ENCODE measurements at places on chromosomes 6 and 20. TPM values are rescaled to one million over a fixed set of nuclear protein-coding genes. Genes with fewer than 3 reads are reported as not detected.
A peak's percentile ranks its signal among the peaks of the same experiment; 100 is the strongest.

GRCh38 chr6:157751547-157752200, 71.4 kb upstream of the SNX9 start:
- H3K27me3 ChIP-seq, result peaks cover 8% of the 10 kb centered on the region
- H3K4me3 ChIP-seq, result no peak overlapping the region
- no peaks in the 10 kb centered on the region for H3K36me3 ChIP-seq
- H3K4me1 ChIP-seq, result peaks cover 55% of the 10 kb centered on the region
- peak overlapping the region; percentile 70 for H3K27ac ChIP-seq
- DNase-seq, result no peak

GRCh38 chr6:170100046-170100445, 190.8 kb downstream of the DLL1 start:
- peaks cover 9% of the 10 kb centered on the region for H3K27me3 ChIP-seq
- no peak overlapping the region for H3K4me3 ChIP-seq
- H3K36me3 ChIP-seq, result no peaks in the 10 kb centered on the region
- H3K4me1 ChIP-seq, result no peaks in the 10 kb centered on the region
- no peak for DNase-seq

CPNE5 gene
- total RNA-seq, result 0.65 TPM

- H3K27ac ChIP-seq, result no peak overlapping the region
- H3K27me3 ChIP-seq, result no peaks in the 10 kb centered on the region
- no peaks in the 10 kb centered on the region for H3K4me1 ChIP-seq
- peaks cover 2% of the 10 kb centered on the region for H3K36me3 ChIP-seq
- no peak overlapping the region for H3K4me3 ChIP-seq
Measured at GRCh38 chr6:53251033-53251672, 97.6 kb downstream of the ELOVL5 start.

DNA sequence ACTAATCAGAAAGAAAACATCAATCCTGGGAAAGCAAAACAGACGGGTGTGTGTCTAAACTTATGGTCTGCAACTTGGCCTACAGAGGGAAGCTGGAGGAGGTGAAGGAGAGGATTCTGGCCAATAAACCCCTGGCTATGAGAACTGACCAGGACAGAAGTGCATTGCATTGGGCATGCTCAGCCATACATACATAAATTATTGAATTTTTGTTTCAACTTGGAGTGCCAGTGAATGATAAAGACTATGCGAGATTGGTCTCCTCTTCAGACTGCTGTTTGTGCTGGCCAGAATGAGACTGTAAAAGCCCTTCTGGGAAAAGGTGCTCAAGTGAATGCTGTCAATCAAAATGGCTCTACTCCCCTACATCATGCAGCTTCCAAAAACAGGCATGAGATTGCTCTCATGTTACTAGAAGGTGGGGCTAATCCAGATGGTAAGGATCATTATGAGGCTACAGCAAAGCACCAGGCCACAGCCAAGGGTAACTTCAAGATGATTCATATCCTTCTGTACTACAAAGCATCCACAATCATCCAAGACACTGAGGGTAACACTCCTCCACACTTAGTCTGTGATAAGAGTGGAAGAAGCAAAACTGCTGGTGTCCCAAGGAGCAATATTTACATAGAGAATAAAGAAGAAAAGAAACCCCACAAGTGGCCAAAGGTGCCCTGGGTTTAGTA, 17.4 kb downstream of the ADNP start:
- peaks cover 44% of the 10 kb centered on the region for H3K36me3 ChIP-seq
- peaks cover 59% of the 10 kb centered on the region for H3K4me1 ChIP-seq
- H3K4me3 ChIP-seq, result no peak overlapping the region
- H3K27ac ChIP-seq, result peak overlapping the region; percentile 59
- no peaks in the 10 kb centered on the region for H3K27me3 ChIP-seq

KCNQ2 gene
- total RNA-seq, result 0.26 TPM

DNA sequence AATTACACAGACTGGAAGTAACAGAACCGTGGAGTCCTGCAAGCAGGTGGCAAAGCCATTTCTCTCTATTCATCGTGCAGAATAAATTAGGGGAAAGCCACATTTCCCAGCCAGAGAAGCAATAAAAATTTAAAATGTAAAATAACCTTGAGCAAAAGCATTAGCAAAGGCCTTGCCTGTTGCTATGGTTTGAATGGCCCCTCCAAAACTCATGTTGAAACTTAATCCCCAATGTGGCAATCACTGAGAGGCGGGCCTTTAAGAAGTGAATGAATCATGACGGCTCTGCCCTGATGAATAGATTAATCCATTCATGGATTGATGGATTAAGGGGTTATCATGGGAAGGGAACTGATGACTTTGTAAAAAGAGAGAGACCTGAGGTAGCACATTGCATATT, 679.0 kb downstream of the PTPRT start:
- no peaks in the 10 kb centered on the region for H3K4me1 ChIP-seq
- DNase-seq, result no peak
- H3K36me3 ChIP-seq, result no peaks in the 10 kb centered on the region
- H3K4me3 ChIP-seq, result no peak overlapping the region

DNA sequence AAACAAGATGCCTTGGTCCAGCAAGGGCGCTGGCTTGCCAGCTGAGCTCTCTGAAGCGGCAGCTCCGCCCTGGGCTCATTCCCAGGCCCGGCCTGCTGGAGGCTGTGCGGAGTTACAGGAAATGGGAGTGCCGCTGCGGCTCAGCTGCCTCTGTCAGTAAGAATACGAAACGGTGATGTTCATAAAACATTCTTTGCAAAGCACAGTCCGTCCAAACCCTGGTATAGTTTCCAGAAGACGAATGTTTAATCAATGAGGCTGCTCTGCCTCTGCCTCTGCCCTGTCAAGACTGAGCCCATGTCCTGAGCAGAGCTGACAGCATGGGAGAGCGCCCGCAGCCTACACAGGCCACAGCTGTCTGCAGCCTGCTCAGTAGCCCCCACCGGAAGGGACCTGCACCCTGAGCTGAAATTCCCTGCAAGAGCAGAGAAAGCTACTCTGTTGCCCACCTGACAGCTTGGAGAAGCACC, 153.3 kb upstream of the SNX9 start:
- no peak overlapping the region for H3K27ac ChIP-seq
- H3K4me3 ChIP-seq, result no peak overlapping the region
- peaks cover 7% of the 10 kb centered on the region for H3K27me3 ChIP-seq
- peaks cover 14% of the 10 kb centered on the region for H3K4me1 ChIP-seq
- peak; percentile 65 for DNase-seq

- H3K4me1 ChIP-seq, result no peaks in the 10 kb centered on the region
- H3K27ac ChIP-seq, result no peak overlapping the region
- DNase-seq, result no peak
- H3K27me3 ChIP-seq, result no peaks in the 10 kb centered on the region
- H3K36me3 ChIP-seq, result no peaks in the 10 kb centered on the region
- no peak overlapping the region for H3K4me3 ChIP-seq
Measured at GRCh38 chr6:123855506-123855905, 51.8 kb downstream of the NKAIN2 start.

- peaks cover 62% of the 10 kb centered on the region for H3K4me1 ChIP-seq
- peaks cover 9% of the 10 kb centered on the region for H3K36me3 ChIP-seq
- H3K4me3 ChIP-seq, result peak overlapping the region; percentile 78
- DNase-seq, result peak; percentile 91
Measured at GRCh38 chr6:90413867-90414266, 117.2 kb upstream of the BACH2 start.

HLA-DRB1 gene
- total RNA-seq, result 14.2 TPM

DNA sequence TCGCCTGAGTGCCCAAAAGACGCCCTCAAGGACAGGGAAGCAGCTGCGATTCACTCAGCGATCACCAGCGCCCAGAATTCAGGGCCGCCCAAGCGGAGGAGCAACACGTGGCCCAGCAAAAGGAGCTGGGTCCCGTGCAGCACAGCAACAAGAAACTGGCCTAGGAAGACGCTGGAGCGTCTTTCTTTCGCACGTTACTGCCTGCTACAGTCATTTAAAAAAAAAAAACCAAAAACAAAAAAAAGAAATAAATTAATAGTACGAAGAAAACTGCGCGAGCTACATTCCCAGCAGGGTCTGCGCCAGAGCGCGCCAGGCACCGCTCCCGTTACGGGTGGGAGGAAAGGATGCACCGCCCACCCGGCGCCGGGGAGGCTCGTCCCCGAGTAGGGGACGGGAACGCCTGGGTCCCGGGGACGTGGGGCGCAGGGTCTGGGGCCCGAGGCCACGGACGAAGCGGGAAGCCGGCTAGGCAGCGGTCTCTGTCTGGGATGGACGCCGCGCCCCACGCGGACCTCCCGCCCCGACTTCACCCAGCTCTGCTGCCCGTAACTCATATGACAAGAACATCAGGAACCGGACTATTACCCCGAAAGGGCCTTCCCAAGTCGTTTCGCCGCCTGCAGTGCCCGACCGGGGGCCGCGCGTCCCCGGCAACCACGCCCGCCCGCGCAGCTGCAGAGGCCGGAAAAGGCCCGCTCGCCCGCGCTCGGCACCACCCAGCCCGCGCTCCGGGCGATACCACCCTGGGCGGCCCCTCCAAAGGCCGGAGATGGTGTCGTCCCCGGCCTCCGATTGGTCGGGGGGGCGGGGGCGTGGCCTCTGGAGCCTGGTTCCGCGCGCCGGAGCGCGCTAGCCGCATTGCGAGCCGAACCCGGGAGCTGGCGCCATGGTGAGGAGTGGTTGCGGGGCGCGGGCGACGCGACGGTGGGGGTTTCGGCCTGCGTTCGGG, at the start of gene NOP56:
Gene NOP56, plus strand, starts transcription at position 861 of the 952 bp plus-strand sequence. Its CDS starts 29 bp downstream, at position 890.
- H3K4me1 ChIP-seq, result peaks cover 32% of the 10 kb centered on the region
- DNase-seq, result peak; percentile 99
- peak within 1 kb of the TSS; percentile 92 for H3K27ac ChIP-seq
- peaks cover 43% of the 10 kb centered on the region for H3K36me3 ChIP-seq
- no peaks in the 10 kb centered on the region for H3K27me3 ChIP-seq

TRIM26 gene
- total RNA-seq, result 60.1 TPM
